ENCODE measurements at places on chromosomes 4 and X.

DNA sequence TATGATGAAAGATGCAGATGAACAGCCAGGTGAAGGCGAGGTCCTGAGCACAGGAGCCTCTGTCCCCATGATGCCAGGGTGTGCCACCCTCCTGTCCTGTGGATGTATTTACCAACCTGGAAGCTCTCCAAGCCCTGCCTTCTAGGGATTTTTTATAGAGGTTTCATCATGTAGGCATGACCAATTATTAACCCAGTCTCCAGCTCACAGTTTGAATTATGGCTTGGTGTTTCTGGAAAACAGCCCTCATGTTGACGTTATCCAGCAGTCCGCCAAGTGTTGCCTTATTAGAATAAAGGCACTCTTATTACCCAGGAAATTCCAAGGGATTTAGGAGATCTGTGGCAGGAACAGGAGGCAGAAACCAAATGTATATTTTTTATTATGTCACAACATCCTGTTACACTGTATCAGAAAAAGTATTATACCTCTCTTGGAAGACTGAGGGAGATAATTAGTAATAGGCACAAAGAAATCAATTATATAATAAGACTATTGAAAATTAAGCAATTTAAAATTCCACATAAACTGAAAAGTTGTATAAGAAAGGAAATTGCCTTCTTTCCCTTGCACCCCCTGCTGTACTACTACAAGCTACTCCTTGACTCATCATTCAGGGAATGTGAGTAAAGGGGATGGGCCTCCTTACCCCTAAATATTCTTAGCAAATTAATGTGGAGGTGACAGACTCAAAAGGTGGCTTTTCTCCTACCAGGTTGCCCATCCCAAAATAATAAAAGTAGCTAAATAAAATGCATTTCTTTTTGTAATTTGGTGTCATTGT is 129.6 kb downstream of the ZNF330 start:
- DNase-seq = no peak

DNA sequence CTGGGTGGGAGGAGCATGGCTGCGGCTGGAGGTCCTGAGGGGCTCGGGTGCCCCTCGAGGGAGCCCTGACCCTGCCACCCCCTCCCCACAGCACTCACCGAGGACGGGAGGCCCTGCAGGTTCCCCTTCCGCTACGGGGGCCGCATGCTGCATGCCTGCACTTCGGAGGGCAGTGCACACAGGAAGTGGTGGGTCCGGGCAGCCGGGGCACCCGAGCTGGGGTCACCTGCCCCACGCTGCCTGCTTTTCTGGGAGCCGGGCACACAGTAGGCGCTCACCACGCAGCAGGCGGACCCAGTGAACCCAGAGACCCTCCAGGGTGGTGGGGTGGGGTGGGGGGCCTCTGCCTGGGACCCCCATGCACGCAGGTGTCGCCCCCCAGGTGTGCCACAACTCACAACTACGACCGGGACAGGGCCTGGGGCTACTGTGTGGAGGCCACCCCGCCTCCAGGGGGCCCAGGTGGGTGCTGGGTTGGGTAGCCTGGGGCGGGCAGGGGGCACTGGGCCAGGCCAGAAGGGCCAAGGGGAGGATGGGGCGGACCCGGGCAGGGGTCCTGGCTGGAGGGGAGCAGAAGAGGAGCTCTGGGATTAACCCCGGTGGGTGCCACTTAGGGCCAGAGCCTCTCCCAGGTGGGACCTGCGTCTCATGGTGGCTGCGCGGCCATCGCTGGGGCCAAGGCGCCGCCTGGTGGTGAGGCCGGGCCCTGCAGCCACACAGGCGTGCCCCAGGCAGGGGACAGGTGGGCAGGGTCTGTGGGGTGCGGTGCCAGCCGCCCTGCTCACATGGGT is 1.4 kb downstream of the HGFAC start:
- peak; percentile 33 for DNase-seq

DNA sequence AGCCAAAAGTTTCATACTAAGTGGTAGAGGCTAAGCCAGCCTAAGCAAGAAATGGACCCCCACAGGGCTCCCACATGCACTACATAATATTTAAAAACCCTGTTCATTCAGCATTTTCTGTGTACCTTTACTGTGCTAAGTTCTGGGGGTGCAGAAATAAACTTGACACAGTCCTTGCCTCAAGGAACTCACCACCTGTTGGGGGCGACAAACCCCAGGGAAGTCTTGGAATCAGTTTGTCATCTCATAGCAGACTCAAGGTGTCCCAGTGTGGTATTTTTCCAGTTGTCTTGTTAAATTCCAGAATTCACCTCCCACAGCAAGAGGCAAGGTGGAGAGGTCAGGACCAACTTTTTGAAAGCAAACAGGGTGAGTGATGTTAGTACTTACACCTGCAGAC is 43.1 kb downstream of the ATG4A start:
- DNase-seq = no peak

- no peak for DNase-seq
Observed at GRCh38 chr4:153341575-153342090, 2.9 kb upstream of the MND1 start.
